ENCODE measurements at places on chromosomes 7 and 10. TPM values are rescaled to one million over a fixed set of nuclear protein-coding genes. Genes with fewer than 3 reads are reported as not detected.
A peak's percentile ranks its signal among the peaks of the same experiment; 100 is the strongest.

DNA sequence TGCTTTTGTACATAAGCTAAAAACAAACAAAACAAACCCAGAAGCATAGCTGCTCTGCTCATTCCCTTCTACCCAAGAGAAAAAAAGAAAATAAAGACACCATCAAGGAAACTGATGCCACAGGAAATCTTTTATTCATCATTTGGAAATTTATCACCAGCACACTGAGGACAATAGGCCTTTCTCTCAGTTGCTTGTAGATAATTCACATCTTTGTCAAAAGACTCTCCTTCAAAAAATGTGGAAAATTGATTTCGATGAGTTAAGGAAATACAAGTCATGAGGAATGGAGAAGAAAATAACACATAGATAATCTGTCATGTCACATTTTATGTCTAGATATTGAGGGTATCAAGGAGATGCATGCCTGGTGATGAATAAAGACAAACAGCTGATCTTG lies 53.5 kb downstream of the ZNF37A start:
- DNase-seq: no peak

Gene HMX2
- not detected for total RNA-seq

DNA sequence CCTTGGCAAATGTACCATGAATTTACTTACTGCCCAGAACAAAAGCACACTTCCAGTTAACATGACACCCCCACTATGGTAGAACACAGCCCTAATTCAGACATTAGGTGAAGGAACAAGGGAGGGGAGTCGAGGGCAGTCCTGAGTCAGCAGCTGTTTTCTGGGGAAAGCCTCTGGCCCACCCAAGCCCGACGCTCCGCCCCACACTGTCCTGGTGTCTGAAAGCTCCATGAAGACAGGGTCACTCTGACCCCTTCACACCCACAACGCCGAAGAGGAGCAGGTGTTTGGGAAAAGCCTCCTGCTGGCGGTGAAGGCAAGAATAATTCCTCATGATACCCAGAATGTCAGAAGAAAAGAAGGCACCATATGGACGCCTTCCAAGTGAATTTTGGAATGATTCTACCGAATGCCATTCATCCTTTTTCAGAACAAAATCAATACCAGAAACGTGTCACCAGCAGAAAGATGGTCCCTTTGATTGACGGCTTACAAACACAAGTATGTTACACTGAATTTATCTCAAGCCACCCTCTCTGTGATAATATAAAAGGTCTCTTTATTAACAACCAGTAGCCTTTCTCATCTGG lies 172.1 kb downstream of the DIP2C start:
- DNase-seq: no peak

DNA sequence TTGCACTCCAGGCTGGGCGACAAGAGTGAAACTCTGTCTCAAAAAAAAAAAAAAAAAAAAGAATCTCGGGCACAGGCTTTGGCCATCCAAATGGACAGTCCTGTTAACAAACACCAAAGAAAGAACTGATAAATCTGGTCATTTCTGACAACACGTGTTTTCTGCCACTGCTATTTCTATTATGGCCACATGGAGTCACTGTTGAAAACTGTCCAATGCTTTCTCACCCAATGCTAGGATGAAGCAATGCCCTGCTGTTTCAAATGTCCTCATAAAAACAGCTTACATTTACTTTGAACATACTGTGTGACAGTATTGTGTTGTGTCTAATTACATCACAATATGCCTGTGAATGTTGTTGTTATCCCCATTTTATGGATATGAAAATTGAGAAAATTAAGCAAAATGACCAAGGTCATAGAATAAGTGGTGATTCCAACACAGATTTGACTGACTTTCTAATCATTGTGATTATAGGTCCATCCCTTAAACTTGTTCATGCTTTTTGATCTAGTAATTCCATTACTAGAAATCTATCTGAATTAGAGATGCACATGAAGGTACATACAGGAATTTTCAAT lies 19.9 kb upstream of the MAP3K8 start:
- DNase-seq: no peak

DNA sequence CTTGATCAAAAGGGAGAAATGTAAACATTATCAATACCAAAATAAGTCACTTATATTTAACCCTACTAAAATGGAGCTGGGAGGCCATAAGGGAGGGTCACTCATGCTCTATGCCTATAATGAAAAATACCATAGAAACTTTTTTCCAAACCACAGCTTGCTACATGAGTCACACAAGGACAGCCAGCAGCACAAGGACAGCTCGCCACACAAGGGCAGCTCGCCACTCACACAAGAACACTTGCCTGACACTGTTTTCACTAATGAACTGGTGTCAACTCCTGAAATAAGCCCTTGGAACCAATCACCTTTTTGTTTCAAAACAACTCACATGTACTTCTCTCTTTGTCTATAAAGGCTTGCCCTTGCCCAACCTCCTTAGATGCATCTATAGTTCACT lies 43.3 kb downstream of the FRMPD2 start:
- DNase-seq: no peak

Gene BEND7
- total RNA-seq: not detected

Gene PPP1R17
- total RNA-seq: not detected

GRCh38 chr10:113052076-113052830 lies 102.2 kb downstream of the TCF7L2 start:
- DNase-seq: no peak

Gene AKR1C1
- 0.85 TPM for total RNA-seq

Gene TM9SF3
- total RNA-seq: 85.4 TPM

Gene OGDHL
- total RNA-seq: not detected

DNA sequence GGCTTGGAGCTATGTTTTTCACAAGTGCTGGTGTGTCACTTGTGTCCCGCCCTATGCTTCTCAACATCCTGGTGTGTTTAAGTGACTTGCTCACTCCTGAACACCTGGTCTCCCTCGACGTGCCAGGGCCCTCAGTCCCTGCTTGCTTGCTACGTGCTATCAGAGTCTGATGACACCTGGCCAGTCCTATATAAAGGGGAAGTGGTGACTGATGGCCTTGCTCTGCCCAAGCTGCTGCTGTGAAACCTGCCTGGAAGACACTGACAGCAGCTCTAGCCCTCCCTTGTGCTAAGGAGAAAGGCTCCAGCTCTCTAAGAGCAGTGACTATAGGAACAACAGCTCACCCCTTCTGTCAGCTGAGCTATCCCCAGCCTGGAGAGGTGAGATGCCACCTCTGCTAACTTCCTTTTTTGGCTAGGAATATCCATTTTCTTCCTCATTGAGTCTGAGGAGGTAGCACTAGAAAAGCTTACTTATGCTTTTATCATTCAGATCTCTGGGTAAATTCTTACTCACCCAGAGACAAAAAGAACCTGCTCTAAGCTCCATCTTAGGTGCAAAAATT lies 77.2 kb upstream of the PLXNA4 start:
- no peak for DNase-seq

- DNase-seq: no peak
Observed at GRCh38 chr10:51606825-51607462, 92.5 kb downstream of the CSTF2T start.

Gene ARHGAP21
- 35.6 TPM for total RNA-seq

Gene ZNF365
- 0.35 TPM for total RNA-seq

GRCh38 chr7:117993377-117994003 lies 120.2 kb upstream of the CTTNBP2 start:
- no peak for DNase-seq

DNA sequence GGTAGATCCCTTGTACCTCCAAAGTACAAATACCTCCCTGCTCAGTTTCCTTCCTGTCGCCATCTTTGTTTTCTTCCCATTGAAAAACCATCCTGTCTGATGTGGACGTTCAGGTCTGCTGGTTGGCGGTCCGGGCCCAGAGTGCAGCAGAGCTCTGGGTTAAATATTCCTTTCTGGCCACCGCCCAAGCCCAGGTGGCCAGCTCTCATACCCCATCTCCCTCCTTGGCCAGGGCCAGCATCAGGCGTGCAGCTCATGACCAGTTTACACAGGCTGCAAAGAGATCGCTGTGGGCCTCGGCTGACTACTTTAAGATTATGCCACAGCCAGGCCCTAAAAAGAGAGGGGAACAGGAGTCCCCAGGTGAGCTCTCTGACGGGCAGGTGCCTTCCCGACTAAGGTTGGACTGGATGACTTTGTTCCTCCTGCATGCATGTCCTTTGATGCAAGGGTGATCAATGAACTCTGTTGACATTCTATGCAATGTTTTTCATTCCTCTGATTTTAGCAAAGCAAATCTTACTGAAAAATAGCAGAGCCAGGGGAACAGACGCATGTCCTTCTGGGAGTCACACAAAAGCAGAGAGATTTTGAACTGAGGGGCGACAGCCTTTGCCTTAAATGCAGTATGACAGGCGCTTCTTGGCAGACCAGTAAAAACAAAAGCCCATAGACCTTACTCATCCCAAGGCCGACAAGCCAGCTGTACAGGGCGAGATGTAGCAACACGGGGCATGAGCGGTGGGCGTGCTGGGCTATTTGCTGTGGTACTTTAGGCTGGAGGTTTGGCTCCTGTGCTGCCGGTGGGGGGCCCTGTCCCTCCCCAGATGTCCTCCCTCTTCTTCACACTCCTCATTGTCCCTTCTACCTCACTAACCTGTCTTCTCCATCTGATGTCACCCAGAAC lies 33.3 kb upstream of the SH2B2 start:
- no peak for DNase-seq

Gene SUFU
- total RNA-seq: 18.0 TPM

Gene CPN1
- total RNA-seq: not detected

DNA sequence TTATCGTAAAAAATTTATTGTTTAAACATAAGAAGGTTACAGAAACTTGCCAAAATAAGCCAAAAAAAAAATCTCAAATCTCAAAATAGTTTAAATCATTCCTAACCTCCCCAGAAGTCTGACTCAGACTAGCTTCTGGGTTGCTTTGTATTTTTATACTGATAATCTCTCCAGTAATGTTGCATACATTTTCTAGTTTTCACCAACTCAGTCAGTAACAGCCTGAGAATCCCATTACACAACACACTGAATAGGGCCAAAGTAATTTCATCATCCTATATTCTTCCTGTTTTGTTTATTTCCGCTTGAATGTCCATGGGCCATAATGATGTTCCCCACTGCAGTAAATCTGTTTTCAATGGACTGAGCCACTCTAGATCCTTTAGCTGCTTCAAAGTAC lies 478.5 kb downstream of the GPAM start:
- no peak for DNase-seq

- DNase-seq: no peak
Observed at GRCh38 chr10:93068411-93069244, 5.1 kb upstream of the CYP26A1 start.

Gene MACC1
- 0.20 TPM for total RNA-seq

DNA sequence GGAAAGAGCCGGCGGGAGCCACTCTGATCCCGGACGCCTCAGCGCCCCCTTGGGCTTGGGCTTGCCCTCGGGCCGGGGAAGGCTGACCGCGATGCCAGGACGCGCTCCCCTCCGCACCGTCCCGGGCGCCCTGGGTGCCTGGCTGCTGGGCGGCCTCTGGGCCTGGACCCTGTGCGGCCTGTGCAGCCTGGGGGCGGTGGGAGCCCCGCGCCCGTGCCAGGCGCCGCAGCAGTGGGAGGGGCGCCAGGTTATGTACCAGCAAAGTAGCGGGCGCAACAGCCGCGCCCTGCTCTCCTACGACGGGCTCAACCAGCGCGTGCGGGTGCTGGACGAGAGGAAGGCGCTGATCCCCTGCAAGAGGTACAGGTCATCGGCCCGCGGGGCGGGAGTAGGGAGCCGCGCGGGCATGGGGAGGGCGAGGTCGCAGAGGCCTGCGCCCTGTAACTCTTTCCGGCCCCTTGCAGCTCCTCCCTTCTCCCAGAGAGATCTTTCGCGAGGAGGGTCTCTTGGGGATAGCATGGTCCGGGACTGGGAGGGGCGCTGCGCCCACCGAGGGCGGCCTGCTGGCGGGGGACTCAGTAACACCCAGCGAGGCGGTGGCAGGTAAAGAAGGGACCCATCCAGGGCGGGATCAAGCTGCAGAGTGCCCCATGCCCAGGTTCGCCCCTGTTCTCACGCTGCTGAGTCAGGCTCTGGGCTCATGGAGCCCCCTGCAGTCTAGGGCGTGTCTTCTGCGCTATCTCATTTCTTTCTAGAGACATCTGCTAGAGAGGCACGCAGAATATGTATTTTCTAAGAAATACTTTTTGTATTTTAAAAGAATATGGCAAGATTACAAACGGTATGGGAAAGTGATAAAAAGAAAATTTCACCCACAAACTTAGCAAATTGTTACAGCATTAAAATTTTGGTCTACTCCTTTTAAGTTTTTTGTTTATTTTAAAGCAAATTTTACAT lies 687 bp downstream of the EPDR1 start:
- no peak for DNase-seq

DNA sequence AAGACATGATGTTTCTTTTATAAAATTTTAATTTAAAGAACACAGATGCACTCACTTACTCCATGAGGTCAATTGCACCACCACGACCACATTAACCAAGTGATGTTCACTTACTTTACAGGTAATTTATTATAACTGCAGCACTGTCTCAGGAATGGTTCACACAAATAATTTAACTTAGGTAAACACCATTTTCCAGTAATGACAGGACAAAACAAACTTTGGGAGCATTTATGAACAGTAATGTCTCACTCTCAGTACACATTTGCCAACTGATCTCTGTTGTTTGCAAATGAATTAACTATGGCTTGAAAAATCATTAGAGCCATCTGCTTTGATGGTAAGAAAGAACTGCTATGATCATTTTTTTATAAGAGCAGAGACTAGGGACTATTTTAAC lies 150.4 kb downstream of the ETV1 start:
- no peak for DNase-seq

GRCh38 chr7:151917791-151918509 lies 38.3 kb upstream of the GALNTL5 start:
- no peak for DNase-seq

DNA sequence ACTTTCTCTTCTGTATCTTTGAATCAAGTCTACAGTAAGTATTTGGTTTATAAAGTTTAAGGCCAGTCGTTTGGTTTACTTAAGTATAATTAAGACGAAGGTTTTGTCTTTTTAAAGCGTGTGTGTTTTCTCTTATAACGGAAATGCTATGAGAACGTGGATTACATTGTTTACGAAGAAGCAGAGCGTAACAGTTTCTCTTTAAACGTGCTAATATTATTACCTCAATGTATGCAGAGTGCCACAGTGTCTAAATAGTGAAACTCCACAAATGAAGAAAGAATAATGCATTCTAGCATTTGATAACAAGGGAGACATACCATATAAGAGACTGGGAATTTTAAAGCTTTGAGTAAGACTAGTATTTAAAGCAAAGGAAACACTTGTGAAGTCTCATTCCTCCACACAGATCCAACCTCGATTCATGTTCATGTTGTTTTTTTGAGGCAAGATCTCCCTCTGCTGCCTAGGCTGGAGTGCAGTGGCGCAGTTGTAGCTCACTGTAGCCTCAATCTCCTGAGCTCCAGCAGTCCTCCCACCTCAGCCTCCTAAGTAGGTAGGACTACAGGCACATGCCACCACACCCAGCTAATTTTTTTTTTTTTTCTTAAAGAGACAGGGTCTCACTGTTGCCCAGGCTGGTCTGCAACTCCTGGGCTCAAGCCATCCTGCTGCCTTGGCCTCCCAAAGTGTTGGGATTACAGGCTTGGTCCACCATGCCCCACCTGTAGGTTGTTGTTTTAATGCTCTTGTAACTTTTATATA lies 75.1 kb downstream of the ANKRD61 start:
- DNase-seq: peak; percentile 59

- DNase-seq: no peak
Observed at GRCh38 chr7:155558351-155558750, 12.0 kb upstream of the CNPY1 start.

GRCh38 chr7:27942711-27943110 lies 202.7 kb downstream of the TAX1BP1 start:
- DNase-seq: no peak

GRCh38 chr7:105452085-105452484 lies 63.4 kb upstream of the SRPK2 start:
- no peak for DNase-seq

All from activated CD4-positive, alpha-beta memory T cell treated with anti-CD3 and anti-CD28 coated beads, Interleukin-2, amount 10 ng/mL, durations not matched to agents 7 days and 5 days (primary cell).